Glomerular endothelial cell (primary cell): ENCODE measurements at places on chromosomes 7 and 10.

GRCh38 chr10:64039198-64039597, 518.0 kb downstream of the REEP3 start:
- no peak for DNase-seq

DNA sequence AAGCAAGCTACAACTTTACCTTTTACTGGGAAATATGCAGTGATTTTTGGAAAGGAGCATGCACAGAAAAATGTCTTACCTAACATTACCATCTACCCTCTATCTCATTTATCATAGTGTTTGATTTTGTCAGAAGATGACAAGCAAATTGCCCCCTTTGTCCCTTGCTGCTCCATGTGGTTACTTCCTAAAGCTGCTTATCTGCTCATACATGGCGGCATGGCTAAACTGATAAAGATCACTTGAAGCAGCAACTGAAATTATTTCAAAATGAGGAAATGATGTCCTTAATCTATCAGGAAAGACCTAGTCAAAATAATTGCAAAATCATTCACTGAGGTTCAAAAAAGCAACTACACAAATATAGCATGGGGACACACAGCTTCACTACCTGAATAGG, 1198.5 kb upstream of the SORCS1 start:
- DNase-seq: no peak

DNA sequence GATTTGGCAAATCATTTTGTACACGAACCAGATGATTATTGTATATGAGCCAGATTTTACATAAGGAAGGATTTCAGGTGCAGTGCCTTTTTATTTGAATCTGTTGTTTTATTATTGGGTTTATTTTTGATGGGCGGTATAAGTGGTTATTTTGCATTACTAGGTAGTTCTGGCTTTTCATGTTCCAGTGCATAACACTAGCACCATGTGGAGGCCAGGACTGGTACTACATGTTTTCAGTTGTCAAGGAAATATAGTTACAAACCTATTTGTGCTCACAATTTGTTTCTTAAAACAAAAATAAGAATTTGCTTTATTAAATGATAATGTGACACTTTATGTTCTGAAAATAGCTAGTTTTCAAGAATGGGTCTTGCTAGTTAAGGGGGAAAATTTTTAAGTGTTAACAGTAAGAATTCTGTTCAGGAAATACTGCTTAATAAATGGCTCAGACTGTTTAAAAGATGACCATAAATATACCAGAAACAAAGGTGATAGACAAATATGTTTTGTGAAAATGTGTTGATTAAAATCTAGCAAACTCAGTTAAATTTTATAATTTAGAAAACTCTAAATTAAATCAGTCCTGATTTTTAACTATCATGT, 7.1 kb upstream of the SEMA3E start:
- DNase-seq: peak; percentile 25

DNA sequence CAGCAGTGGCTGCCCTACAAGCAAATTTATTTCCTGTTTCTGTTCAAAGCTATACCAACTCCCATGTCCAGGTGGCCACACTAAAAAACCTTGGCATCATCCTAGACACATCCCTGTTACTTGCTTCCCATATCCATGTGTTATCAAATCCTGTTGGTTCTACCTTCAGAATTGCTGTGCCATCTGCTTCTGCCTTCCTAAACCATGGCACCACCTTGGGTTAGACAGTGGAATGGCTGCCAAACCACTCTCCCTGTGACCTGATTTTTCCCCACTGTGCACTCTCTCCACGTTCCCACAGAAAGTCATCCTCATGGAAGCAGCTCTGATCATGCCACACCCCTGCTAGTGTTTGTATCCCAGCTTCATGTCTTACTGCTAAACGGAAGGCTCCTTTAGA, 697.6 kb upstream of the GALNT17 start:
- DNase-seq: no peak

- DNase-seq: no peak
Measured at GRCh38 chr7:67311901-67312300, 315.3 kb downstream of the TYW1 start.

- no peak for DNase-seq
Measured at GRCh38 chr10:110360857-110361474, 56.2 kb upstream of the SMNDC1 start.

DNA sequence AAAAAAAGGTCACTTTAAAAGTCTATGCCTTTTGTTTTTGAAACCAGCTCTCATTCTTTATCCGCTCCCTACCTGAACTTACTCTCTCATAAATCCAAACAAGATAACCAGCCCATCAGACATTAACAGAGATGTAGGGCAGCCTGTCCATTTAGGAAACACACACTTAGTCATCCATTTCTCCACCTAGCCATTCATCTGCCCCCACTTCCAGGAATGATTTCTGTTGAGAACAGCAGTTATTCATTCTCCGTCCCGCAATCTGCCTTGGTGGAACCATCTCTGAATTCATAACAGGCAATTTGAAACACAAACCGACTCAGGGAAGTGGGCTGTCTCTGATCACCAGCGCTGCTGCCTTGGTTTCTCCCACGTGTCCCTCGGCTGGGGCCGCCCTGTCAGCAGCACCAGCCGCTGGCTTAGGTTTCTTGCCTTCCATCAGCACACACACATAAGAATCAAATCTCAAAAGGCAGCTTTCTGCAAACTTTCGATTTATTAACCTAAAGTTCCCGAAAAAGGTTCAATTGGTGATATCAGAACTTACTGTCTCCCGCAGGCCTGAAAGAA, 528.2 kb upstream of the NRP1 start:
- DNase-seq: no peak

GRCh38 chr7:55429835-55430499, 64.8 kb downstream of the LANCL2 start:
- no peak for DNase-seq

DNA sequence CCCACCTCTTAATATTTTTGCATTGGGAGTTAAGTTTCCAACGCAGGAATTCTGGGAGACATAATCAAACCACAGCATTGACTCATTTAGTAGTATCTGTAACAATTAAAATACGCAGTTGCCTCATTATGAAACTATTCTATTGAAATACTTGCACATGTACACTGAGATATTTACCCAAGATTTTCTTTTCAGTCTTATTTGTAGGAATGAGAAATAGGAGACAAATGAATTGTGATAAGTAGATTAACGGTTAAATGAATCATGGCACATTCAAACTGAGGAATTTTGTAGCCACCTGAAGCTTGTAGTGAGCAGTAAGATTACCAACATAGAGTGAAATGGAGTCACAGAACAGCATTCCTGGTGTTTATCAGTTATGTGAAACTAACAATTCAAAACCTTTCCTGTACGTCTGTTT, 18.1 kb downstream of the RP9 start:
- no peak for DNase-seq

DNA sequence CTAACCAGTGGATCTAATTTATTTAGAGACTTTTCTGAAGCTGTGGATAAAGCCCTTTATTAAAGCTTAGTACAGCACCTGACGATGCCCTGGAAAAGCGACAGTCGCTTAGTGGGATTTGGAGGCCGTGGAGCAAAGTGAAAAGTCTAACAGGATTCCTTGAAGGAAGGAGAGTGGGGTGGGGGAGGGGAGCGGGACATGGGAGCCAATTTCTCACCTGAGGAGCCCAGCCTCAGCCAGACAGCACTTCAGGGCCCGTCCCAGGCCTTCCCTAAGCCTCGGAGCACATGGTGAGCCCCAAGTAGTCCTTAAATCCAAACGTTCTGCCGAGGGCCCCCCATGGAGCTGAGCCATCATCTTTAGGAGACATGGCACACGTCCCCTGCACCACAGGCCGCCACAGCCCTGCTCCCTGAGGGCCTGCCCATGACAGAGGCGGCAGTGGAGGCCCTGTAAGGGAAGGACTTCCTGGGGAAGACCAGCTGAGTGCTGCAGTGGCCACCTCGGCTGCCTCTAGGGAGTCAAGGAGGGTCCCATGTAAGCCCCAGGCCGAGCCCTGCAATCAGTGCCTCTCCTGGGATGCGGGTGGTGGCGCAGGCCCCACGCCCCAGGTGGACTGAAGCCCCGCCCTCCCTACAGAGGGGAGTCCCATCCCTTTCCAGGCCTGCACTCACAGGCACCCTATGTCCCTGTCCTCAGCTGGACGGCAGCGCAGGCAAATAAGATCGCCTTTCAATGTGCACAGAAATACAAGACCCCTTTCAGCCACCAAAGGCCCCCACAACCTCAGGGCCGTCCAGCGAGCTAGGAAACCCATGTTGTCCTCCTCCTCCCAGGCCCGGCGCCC, 187.0 kb downstream of the MAD1L1 start:
- no peak for DNase-seq

DNA sequence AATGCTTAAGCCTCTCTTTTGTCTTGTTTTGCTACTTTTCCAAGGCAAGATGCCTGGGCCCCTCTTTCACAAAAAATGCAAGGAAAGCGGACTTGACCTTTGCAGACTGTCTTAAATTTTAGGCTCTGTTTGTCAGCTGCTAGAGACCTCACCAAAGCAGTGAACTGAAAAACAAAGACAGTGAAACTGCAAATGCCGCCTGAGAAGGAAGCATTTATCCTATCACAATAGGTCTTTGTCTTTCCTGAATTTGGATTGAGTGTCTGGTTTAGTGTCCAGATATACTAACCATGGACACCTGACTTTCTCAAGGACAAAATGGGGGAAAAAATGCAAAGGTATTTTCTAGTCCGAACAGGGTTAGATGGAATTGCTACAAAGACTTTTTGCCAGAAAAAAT, 256.9 kb downstream of the INHBA start:
- no peak for DNase-seq

DNA sequence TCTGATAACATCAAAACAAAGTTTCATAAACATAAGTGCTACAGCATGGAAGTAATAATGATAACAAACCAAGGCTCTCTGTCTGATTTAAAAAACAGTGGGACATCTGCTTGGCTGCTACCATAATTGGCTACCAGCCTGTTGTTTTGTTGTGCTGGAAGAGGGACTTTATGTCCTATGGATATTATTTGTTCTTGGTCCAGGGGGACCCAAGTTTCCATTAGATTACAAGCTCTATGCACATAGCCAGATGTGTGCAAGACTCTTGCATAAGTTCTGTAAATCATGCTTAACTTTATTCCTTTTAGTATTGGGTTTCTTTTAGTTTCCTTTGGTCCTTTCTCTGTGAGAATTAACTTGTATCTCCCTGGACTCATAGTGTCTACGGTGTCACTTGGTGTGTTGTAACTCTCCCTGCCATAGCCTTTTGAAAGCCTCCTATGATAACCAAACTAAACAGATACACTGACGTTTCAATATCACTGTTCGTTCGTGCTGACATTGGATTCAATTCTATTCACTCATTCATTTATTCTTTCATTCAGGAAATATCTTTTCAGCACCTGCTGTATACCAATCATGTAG, 41.4 kb upstream of the CD36 start:
- no peak for DNase-seq

- DNase-seq: no peak
Measured at GRCh38 chr10:104104418-104104817, 17.6 kb upstream of the SFR1 start.

GRCh38 chr10:60649485-60650377, 128.5 kb upstream of the CDK1 start:
- no peak for DNase-seq

GRCh38 chr10:56624082-56624481, 263.0 kb upstream of the ZWINT start:
- no peak for DNase-seq

DNA sequence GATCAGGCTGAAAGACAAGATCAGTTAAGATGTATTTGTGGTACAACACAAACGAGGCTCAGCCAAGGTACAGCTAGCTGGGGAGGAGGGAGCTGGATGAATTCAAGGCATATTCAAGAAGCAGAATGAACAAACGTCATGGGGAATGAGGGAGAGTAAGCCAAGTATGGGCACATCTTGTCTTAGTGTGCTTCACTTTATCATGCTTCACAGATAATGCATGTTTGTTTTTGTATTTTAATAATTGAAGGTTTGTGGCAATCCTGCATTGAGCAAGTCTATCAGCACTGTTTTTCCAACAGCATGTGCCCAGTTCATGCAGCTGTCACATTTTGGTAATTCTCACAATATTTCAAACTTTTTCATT, 135.4 kb downstream of the HIBADH start:
- DNase-seq: no peak

GRCh38 chr7:2804227-2804763, 39.8 kb downstream of the GNA12 start:
- no peak for DNase-seq

GRCh38 chr10:98404571-98405359, 10.2 kb downstream of the PYROXD2 start:
- no peak for DNase-seq

- DNase-seq: peak; percentile 20
Measured at GRCh38 chr7:43454936-43455518, 127.9 kb upstream of the STK17A start.
